Small intestine (tissue), 16 donors: ENCODE measurements at places on chromosomes 16 and 17.
A peak's percentile ranks its signal among the peaks of the same experiment; 100 is the strongest.

GRCh38 chr16:88406096-88407041 lies 23.6 kb downstream of the ZNF469 start:
- H3K27ac ChIP-seq = no peak overlapping the region
- H3K36me3 ChIP-seq = no peaks in the 10 kb centered on the region
- H3K4me3 ChIP-seq = no peak overlapping the region

GRCh38 chr16:70290949-70291519 lies 1.7 kb upstream of the AARS1 start:
- H3K36me3 ChIP-seq = no peaks in the 10 kb centered on the region
- no peak overlapping the region for H3K4me3 ChIP-seq
- H3K27ac ChIP-seq = no peak overlapping the region
- H3K27me3 ChIP-seq = no peaks in the 10 kb centered on the region

DNA sequence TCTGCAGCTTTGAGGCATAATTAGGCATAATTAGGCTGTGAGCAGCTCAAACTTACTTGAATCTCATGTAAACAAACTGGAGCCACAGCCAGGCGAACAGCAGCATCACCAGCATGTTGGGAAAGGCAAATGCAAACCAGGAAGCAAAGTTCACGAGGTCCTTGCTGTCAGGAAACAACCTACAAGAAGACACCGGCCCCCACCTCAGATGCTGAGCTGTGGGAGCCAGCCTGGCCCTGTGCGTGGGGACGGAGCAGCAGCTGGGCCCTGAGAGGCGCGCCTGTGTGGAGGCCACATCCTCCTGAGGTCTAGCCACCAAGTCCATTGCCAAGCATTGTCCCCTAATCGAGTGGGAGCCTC lies 12.2 kb downstream of the SLC13A5 start:
- H3K27ac ChIP-seq = no peak overlapping the region
- DNase-seq = peak; percentile 43
- H3K4me3 ChIP-seq = no peak overlapping the region
- no peaks in the 10 kb centered on the region for H3K36me3 ChIP-seq
- no peaks in the 10 kb centered on the region for H3K27me3 ChIP-seq
- H3K4me1 ChIP-seq = no peaks in the 10 kb centered on the region

DNA sequence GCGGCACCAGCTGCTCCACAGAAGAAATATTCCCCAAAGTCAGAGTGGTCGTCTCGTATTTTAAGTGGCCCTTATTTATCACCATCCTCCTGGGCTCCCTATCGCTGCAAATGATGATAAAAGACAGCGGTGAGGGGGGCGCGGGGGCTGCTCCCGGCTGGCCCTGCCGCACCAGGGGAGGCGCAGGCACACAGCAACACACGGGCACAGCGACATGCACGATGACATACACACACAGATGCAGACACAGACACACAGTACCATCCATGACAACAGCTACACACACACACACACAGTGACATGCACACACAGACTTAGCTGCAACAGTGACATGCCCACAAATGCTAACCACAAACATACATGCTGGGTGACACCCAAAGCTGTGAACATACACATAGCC lies 52.5 kb downstream of the MRM1 start:
- H3K27me3 ChIP-seq = no peaks in the 10 kb centered on the region
- no peak overlapping the region for H3K27ac ChIP-seq
- no peaks in the 10 kb centered on the region for H3K36me3 ChIP-seq
- peaks cover 14% of the 10 kb centered on the region for H3K4me1 ChIP-seq
- no peak overlapping the region for H3K4me3 ChIP-seq
- no peak for DNase-seq

- no peak overlapping the region for H3K27ac ChIP-seq
- no peaks in the 10 kb centered on the region for H3K27me3 ChIP-seq
- H3K4me3 ChIP-seq = no peak overlapping the region
These were observed 155.0 kb upstream of the CHMP6 start for GRCh38 chr17:80836658-80836965.

GRCh38 chr16:82796047-82796446 lies 169.3 kb downstream of the CDH13 start:
- H3K4me3 ChIP-seq = no peak overlapping the region
- no peak for DNase-seq
- H3K4me1 ChIP-seq = no peaks in the 10 kb centered on the region
- no peaks in the 10 kb centered on the region for H3K36me3 ChIP-seq
- no peaks in the 10 kb centered on the region for H3K27me3 ChIP-seq

DNA sequence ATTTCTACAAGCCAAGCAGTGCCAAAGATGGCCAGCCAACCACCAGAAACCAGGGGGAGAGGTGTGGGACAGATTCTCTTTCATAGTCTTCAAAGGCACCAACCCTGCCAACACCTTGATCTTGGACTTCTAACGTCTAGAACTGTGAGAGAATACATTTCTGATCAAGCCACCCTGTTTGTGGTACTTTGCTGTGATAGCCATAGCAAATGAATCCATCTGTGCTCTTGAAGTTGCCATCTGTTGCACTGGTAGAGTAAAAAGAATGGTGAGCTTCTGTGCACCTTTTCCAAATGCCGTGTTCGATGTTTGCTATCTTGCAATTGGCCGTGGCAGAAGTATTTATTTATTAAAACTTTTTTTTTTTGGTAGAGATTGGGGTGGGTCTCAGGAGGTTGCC lies 16.7 kb upstream of the ADGRG1 start:
- no peaks in the 10 kb centered on the region for H3K36me3 ChIP-seq
- no peaks in the 10 kb centered on the region for H3K27me3 ChIP-seq
- H3K27ac ChIP-seq = no peak overlapping the region
- peaks cover 1% of the 10 kb centered on the region for H3K4me1 ChIP-seq

DNA sequence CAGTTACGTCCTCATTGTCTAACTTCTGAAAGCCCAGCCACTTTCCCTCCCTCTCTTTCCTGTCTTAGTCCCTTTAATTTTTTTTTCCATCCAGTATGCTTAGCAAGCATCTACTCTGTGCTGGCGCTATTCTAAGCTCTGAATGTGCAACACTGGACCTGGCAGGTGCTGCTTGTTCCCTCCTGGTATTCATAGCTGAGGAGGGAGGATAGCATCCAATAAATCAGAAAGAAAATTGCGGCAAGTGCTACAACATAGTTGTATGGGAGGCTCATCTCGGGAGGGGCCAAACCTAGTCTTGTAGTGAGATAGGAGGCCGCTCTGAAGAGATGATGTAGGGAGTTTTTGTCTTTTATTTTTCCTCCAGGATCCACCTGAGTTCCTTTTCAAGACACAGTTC lies 457.3 kb upstream of the HSBP1 start:
- H3K4me1 ChIP-seq = no peaks in the 10 kb centered on the region
- no peak overlapping the region for H3K4me3 ChIP-seq
- H3K27me3 ChIP-seq = no peaks in the 10 kb centered on the region
- H3K27ac ChIP-seq = no peak overlapping the region
